ENCODE measurements at places on chromosomes 12 and 14.

- no peak for DNase-seq
Observed at GRCh38 chr12:110010853-110011723, 11.9 kb downstream of the ANKRD13A start.

DNA sequence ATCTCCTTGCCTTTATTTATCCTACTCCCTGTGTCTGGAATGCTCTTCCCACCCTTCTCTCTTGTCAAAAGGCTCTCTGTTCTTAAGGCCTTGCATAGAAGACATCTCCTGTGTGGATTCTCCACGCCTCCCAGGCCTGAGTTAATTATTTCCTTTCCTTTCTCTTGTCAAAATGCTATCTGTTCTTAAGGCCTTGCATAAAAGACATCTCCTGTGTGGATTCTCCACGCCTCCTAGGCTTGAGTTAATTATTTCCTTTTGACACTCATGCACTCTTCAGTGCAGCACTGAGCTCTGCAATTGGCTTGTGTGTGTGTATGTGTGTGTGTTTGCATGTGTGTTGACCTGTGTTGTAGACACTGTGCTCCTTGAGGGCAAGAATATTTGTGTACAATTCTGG, 52.1 kb upstream of the DCD start:
- no peak for DNase-seq

DNA sequence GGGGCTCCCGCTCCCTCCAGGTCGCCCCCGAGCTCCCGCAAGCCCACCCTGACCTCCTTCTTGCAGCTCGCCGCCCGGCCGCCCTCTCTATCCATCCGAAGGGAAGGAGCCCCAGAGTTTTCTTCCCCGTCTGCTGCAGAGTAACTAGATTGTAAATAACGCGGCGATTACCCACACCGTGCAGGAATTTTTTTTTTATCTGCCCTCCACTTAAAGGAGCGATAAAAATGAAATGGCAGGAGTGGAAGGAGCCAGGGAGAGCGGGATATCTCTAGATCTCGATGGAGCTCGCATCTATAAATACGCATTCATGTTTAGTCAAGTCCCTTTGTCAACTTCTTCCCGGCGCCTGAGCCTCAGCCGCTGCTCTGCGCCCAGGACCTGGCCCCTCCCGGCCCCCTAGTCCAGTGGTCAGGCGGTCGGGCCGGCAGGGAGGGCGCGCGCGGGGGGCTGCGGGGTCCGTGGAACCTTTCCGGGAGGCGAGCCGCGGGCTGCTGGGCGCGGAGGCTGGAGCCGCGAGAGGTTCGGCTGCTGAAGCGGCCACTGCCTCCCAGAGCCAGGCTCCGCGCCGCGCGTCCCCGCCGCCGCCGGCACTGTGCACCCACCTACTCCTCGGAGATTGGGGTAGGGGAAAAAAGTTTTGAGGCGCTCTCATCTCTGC, 386.0 kb downstream of the BCAT1 start:
- no peak for DNase-seq

- no peak for DNase-seq
Observed at GRCh38 chr12:27781680-27782079, 1.6 kb upstream of the MANSC4 start.

DNA sequence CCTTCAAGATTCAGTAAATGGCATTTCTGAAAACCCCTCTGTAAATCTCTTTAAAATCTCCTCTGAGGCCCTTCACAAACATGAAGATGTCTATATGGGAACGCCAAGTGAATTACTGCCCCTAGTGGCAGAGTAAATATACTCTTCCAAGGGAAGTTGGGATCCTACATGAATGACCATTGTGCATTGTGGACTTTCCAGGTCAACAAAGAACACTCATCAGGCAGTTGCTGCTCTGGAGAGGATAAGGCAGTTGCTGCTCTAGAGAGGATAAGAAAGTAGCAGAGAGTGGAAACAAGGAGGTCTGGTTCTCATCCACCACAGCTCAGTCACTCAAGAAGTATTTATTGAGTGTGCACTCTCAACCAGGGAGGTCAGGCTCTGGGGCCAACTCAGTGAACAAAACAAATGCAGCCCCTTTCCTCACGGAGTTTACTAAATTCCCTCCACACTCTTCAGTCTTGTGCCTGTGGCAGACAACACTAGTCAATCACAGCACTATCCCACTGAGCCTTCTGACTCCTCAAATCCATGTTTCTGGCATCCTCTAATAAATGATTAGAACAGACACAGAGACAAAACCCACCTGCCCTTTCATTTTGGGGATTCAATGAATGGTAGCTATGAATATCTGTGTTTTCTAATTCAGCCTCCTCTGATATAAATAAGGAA, 52.9 kb downstream of the SVOP start:
- DNase-seq: no peak

DNA sequence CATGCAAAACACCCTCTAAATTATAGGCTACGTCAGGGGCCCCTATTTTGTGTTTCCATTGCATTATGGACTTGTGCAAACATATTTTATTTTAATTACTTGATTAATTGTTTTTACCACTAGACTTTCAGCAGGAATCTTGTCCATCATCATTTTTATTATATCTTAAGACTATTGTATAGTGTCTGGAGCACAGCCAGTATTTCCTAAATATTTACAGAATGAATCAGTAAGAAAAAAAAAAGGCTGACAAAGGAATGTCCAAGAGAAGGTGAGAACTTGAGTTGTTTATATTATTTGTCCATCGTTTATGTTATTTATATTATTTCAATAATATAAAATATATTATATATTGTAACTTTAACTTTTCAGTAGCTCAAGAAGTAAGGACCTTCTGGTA, 664.7 kb downstream of the SLC6A15 start:
- DNase-seq: no peak

DNA sequence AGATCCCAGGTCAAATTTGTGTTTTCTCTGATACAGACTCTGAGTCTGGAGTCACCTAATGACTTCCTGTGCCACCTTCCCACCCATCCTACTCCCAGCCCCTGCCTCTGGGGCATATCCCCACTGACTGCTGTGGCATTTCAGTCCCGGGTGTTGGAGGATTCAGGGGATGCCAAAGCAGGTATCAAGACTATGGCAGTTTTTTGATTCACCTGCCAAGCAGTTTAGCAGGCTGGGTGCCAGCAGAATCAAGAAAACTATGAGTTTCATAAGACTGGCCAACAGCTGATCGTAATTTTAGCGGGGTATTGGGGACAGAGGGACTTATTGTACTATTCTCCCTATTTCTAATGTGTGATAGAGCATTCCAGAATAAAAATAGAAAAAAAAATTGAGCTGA, 4.6 kb downstream of the PLEKHH1 start:
- DNase-seq: no peak

DNA sequence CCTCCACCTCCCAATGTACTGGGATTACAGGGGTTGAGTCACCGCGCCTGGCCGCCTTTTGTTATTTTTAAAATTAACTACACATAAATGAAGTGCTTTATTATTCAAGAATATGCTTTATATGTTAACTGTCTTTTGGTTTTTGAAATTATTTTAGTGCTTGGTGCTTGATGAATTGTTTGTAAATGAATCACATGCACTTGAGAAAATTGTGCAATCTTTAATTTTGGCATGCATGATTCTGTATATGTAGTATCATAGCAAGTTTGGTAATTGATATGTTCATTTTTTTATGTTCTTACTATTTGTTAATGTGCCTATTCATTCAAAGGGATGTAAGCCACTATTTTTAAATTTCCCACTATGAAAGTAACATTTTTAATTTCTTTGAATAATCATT, 440.9 kb downstream of the NAV3 start:
- DNase-seq: no peak
